ENCODE measurements at places on chromosomes 7 and 10.

DNA sequence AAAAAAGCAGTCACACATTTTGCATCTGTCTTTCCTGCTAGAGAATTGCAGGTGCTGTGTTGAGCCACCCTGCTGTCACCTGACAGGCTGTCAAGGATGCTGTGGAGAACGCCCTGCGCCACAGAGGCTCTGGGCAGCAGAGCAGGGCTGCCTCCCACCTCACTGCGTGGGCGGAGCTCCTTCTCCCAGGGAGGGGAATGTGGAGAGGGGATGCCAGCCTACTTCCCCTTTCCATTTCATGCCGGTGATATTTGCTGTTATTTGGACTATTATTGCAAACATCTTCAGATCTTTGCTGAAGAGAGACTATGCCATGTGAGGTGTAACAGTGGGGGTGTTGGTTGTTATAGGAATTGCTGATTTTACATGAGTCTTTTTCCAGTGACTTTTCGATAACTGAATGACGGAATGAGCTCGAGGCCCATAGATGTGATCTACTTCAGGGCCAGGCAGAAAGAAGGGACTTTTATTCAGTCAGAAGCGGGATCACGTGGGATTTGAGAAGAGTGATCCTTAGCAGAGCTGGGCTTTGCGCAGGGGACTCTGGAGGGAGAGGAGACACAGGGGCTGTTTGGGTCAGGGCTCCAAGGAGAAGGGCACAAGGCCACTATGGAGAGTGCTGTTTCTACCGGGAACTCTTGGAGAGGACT, 13.6 kb upstream of the PRKAG2 start:
- DNase-seq: no peak

DNA sequence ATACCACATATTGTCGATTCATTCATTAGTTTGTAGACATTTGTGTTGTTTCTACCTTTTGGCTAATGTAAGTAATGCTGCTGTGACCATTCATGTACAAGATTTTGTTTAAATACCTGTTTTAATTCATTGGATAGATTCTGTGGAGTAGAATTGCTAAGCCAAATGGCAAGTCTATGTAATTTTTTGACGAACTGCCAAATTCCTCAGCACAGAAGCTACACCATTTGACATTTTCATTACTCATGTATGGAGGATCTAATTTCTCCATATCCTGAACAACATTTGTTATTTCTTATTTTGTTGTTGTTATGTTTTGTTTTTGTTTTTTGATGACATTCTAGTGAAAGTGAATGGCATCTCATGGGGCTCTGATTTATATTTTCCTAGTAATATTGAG, 1351.3 kb upstream of the SORCS1 start:
- no peak for DNase-seq

- DNase-seq: no peak
Measured at GRCh38 chr7:130699686-130700085, 13.3 kb upstream of the TSGA13 start.

DNA sequence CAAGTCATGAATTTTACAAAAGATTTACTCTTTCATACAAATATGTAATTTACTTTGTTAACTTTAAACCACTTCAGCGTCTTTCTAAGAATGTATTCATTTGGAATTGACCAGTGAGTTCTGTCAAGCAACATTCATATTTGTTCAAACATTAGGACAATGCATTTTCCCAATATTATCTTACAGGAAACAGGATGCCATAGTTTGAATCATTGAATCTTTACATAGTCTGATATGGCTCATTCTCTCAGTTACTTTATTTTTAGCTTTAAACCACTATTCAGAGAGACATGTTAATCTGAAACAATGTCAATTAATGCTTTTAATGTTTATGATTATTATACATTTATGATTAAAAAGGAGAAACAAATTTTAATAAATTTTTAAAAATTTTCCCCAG, 21.1 kb upstream of the MEOX2 start:
- no peak for DNase-seq
